ENCODE measurements at places on chromosomes 3 and 15.

- no peak overlapping the region for H3K4me3 ChIP-seq
- H3K36me3 ChIP-seq: no peaks in the 10 kb centered on the region
- H3K27ac ChIP-seq: no peak overlapping the region
- DNase-seq: no peak
- H3K27me3 ChIP-seq: no peaks in the 10 kb centered on the region
Measured at GRCh38 chr3:72460205-72461174, 387.8 kb downstream of the SHQ1 start.

GRCh38 chr3:153919773-153920172 lies 201.4 kb upstream of the ARHGEF26 start:
- H3K27me3 ChIP-seq: no peaks in the 10 kb centered on the region
- H3K4me1 ChIP-seq: no peaks in the 10 kb centered on the region
- no peak overlapping the region for H3K4me3 ChIP-seq
- no peak overlapping the region for H3K27ac ChIP-seq

GRCh38 chr3:157531771-157532170 lies 28.6 kb upstream of the VEPH1 start:
- no peak overlapping the region for H3K27ac ChIP-seq
- H3K4me1 ChIP-seq: peaks cover 2% of the 10 kb centered on the region
- H3K4me3 ChIP-seq: no peak overlapping the region
- no peaks in the 10 kb centered on the region for H3K36me3 ChIP-seq
- DNase-seq: no peak
- no peaks in the 10 kb centered on the region for H3K27me3 ChIP-seq

- H3K4me1 ChIP-seq: no peaks in the 10 kb centered on the region
- DNase-seq: no peak
- no peaks in the 10 kb centered on the region for H3K27me3 ChIP-seq
- H3K4me3 ChIP-seq: no peak overlapping the region
Measured at GRCh38 chr15:56792211-56792610, 58.9 kb upstream of the ZNF280D start.

DNA sequence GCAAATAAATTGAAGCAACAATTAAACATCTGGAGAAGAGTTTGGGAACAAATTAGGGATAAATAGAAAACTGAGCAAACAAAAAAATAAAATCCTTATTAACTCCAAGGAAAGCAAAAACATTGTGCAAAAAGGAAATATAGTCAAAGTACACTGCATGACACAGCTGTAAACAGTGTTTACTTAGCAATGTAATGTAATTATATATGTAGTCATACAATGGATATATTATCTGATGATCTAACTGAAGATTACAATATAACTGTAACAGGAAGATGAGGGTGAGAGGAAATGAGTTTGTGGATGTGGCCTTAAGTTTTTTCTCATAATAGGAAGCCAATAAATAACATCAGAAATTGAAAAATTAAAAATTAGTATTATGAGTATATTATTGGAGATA lies 42.5 kb downstream of the SCN10A start:
- no peak overlapping the region for H3K27ac ChIP-seq
- DNase-seq: no peak
- no peak overlapping the region for H3K4me3 ChIP-seq
- H3K36me3 ChIP-seq: no peaks in the 10 kb centered on the region
- no peaks in the 10 kb centered on the region for H3K27me3 ChIP-seq
- H3K4me1 ChIP-seq: no peaks in the 10 kb centered on the region

GRCh38 chr3:37979541-37980461 lies 10.8 kb upstream of the VILL start:
- H3K27ac ChIP-seq: no peak overlapping the region
- H3K36me3 ChIP-seq: peaks cover 38% of the 10 kb centered on the region
- no peak for DNase-seq
- H3K4me1 ChIP-seq: no peaks in the 10 kb centered on the region
- H3K4me3 ChIP-seq: no peak overlapping the region

DNA sequence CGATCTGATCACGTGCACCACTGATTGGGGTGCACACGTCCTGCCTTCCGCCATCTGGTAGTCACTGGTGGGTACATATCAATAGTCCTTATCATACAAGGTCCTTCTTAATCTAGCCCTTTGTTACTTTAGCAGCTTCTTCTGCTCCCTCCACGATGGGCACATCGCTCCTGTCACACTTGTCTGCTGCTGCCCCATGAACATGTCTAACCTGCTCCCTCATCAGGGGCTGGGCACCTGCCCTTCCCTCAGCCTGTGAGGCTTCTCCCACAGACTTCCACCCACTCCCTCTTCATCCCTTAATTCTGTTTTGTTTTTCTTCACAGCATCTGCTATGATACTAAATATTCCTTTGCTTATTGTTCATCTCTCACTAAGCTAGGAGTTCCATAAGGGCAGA lies 82.5 kb downstream of the UACA start:
- H3K4me3 ChIP-seq: no peak overlapping the region
- no peak for DNase-seq
- H3K4me1 ChIP-seq: peaks cover 3% of the 10 kb centered on the region

- no peaks in the 10 kb centered on the region for H3K36me3 ChIP-seq
- no peaks in the 10 kb centered on the region for H3K4me1 ChIP-seq
- H3K27ac ChIP-seq: no peak overlapping the region
- H3K27me3 ChIP-seq: no peaks in the 10 kb centered on the region
- DNase-seq: no peak
Measured at GRCh38 chr3:22536541-22536940, 666.6 kb upstream of the UBE2E2 start.

DNA sequence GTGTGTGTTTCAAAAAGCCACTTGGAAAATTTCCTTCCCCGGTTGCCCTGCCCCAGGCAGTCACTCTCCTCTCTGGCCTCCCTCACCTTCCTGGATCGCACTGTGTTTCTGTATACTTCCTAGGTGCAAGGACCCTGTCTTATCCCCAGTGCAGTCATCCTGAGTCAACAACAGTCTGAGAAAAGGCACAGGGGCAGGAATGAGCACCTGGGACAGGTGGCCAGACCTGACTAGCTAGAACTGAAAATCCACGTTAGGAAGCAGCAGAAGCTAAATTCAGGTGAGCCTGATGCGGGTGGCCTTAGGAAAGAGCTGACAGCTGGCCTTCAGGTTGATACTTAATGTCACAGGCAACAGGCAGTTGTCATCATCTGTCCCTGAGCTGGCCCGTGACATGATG lies 62.9 kb upstream of the VGLL4 start:
- no peaks in the 10 kb centered on the region for H3K4me1 ChIP-seq
- H3K36me3 ChIP-seq: no peaks in the 10 kb centered on the region
- no peak overlapping the region for H3K4me3 ChIP-seq
- no peak for DNase-seq
- no peaks in the 10 kb centered on the region for H3K27me3 ChIP-seq

GRCh38 chr15:94602754-94603470 lies 371.6 kb downstream of the MCTP2 start:
- no peaks in the 10 kb centered on the region for H3K27me3 ChIP-seq
- no peak overlapping the region for H3K27ac ChIP-seq
- H3K4me3 ChIP-seq: no peak overlapping the region
- H3K36me3 ChIP-seq: no peaks in the 10 kb centered on the region
- DNase-seq: no peak
